T follicular helper cell (primary cell): ENCODE measurements at places on chromosomes 12 and 14.
A peak's percentile ranks its signal among the peaks of the same experiment; 100 is the strongest.

DNA sequence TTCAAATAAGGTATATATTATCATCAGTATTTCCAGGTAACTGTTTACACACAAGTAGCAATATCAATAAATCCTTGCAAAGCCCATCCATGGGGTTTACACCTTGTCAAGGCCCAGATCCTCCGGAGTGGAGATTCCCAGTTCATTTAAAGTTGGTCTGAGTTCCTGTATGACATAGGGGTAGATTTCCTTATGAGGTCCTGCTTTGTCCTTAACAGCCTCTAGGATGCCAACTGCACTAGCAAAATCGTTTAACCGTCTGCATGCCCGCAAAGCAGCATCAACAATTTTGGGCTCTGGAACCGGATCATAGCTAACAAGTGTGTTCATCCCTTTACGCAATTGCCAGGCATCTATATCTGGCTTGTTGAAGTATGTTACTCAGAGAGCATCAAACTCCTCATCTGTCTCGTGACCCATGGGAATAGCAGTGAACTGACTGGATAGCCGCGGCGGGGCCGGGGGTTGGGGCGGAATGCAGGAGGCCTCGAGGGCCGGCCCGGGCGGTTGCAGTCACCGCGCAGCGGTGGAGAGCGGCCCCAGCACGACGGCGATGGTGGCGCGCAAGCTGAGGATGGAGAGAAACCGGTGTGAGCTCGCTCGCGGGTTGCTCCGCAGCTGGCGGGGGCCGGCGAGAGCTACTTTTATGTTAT is 30.6 kb upstream of the FBXO34 start:
- no peak for DNase-seq

DNA sequence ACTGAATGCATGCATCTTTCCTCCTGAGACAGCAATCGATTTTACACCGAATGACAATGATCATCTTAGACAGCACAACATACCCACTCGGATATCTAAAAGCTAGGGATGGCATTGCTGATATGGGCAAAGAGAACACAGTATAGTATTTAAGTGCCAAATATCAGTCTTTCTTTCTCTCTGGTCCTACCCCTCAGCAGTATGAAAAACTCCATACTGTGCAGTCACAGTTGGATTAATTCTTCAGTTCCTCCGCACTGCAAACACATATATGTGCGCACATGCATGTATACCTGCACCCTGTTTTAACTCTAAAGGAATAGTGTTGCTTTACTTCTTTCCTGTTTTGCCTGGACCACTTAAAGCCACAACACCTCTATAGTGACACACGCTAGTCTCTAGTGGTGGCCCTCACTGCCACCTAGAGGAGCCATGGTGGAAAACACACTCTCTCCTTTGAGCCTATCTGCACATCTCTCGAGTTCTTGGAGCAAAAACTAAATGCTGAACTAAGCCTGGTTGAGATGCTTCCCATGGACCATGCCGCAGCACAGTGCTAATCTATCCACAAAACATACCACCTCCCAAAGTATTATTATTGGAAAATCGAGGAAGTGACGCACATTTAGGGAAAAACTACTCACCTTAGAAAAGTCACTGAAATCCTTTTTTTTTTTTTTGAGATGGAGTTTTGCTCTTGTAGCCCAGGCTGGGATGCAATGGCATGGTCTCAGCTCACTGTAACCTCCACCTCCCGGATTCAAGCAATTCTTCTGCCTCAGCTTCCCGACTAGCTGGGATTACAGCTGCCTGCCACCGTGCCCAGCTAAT is 11.9 kb downstream of the TMEM52B start:
- peak; percentile 24 for DNase-seq

DNA sequence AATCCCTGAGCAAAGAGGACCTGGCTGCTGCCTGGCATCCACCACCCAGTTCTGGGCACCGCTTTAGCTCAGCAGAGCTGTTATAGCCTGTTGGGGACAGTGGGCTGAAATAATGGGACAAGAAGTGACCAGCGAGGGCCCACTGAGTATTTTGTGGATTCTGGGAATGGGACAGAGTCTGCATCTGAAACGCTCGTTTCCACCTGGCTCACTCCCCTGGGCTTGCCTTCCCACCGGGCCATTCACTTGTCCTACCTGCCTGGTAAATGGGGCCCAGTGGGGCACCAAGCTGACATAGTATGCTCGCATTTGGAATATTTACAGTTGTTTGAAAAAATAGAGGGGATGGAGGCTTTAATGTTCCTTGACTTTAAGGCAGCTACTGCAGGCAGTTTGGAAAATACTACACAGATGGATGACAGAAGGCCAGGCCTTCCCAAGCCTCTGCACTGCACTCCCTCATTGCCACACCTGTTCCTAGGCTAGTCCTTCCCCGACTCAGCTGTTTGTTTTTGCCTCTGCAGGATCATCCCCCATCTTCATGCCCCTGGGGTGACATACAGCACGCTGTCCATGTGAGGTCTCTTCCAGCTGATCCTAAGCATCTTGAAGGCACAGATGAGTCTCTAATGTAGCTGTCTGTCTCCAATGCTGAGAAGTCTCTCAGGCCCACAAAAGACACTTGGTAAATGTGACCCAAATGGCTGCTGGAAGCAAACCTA is 61.3 kb upstream of the DICER1 start:
- DNase-seq = no peak

DNA sequence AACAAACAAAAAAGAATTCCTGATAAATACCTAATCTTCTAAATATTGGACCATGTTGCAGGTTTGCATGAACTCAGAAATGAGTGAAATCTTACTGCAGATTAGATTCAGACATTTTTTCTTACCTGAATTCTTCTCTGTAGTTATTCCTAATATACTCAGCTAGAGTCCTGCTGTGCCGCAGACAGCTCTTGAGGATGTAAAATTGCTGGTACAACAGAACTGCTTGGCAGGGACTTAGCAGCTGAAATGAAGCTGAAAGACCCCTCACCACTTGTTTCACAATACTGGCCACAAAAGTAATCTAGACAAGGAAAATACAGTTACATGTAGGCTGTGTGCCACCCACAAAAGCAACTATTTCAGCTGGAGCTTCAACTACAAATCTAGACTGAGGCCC is 48.3 kb upstream of the KICS2 start:
- no peak for DNase-seq

GRCh38 chr14:104341532-104342434 is 203.4 kb downstream of the KIF26A start:
- DNase-seq = no peak

GRCh38 chr14:69945912-69946311 is 66.7 kb downstream of the SMOC1 start:
- no peak for DNase-seq

DNA sequence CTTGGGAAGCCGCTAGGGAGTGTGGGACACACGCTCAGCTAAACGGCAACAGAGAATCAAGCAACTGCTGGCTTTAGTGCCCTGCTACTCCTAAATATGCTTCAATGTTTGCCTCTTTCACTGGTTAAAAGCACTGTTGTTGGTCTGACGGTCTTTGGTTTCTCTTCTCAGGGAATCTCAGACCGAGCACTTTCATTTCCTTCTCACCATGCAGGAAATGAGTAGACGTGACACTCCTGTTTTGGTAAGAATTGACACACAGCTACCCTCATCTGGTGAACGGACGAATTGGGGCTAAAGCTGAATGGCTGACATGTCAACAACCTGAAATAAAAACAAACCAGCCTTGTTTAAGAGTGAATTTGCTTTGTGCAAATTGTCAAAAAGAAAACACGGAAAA is 57.5 kb upstream of the PIWIL1 start:
- no peak for DNase-seq

DNA sequence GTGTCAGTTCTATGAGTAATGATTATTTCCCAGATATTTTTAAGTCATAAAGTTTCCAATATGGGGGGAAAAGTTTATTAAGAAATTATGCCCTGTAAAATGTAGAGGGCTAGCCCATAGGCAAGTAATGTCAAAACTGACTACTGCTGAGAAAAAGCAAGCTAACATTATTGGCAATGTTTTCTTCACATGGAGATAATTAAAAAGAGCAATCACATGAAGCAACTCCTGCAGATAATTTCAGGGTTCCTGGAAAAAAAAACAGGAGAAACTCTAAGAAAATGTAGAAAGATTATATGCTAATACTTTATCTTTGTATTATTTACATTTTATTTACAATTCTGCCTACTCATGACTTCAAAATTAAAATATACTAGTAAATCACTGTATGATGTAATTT is 39.8 kb downstream of the PPP1R12A start:
- no peak for DNase-seq

- no peak for DNase-seq
These were observed 141.4 kb upstream of the TMPO start for GRCh38 chr12:98374007-98374406.

DNA sequence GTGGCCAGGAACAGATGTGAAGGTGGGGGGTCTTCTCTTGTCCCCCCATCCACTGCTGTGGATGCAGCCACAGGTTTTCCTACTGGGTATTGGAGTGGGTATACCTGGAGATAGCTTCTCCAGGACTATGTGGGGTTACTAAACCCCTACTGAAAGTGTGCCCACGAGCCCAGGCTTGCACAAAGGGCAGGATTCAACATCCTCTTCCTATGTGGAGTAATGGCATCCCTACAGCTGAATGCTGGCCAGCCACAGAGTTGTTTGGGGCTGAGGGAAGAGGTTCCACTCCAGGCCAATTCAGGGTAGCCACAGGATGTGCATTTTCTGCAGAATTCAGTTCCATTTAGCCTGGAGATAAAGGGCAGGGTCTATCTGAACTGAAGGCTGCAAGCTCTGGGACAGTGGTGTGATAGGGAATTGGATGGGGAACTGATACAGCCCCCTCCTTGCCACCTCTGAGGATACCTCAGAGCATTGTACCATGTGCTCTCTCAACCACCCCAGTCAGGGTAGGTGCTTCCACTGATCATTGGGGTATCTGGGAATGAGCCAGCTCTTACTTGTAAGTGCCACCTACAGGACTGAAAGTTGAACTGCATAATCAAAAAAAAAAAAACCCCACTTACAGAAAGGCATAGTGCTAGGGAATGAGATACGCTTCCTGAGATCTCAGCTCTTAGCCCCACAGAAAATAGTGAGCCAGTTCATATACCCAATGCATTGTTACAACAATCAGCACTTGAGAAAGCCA is 187.1 kb downstream of the KITLG start:
- no peak for DNase-seq

DNA sequence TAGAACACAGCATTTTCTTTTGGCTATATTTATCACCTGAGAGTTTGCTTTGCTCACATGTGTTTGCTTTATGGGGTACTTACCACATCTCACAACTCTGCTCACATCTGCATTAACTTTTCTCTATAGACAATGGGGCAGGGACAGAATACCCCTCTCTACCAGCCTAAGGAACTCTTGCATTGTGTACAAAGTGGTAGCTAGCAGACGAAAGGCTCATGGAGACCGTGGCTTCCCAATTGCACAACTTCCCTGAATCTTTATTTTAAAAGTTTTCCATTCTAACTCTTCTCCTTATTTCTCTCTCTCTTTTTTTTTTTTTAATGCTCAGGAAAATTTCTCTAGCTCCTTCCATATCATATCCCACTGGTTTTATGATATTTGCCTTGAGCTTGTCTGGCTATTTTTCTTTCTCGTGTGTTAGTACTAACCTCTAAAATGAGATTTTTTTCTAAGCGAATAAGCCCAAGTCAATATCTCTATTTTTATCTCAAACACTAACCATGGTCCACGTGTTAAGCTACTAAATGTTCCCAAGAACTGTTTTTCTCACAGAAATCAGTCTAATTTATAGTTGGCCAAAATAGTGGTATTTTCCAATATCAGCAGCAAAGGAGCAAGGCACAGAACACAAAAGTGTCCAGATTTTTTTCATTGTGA is 155.2 kb downstream of the STXBP6 start:
- DNase-seq = no peak

DNA sequence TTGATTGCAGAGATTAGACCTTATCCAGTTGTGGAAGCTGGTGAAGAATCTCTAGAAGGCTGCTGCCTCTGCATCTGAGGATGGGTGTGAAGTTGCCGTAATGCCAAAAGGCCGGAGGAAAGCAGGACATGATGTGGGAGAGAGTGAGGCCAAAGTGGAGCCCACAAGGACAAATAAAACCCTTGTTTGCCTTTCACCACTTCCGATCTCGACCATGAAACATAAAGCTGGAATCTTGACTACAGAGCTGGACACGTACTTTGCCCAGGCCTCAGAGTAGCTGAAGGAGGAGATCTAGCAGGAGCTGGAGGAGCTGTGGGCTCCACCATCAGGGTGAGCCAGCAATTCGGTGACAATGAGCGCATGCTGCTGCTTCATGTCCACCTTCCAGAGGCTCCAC is 5.0 kb upstream of the CACNA1C start:
- DNase-seq = no peak

- DNase-seq = no peak
These were observed 50.9 kb downstream of the FBXO33 start for GRCh38 chr14:39381366-39381765.

- no peak for DNase-seq
These were observed 74.2 kb upstream of the PYGL start for GRCh38 chr14:51018521-51018920.

- DNase-seq = no peak
These were observed 676.1 kb upstream of the TMEM132C start for GRCh38 chr12:127590868-127591267.

DNA sequence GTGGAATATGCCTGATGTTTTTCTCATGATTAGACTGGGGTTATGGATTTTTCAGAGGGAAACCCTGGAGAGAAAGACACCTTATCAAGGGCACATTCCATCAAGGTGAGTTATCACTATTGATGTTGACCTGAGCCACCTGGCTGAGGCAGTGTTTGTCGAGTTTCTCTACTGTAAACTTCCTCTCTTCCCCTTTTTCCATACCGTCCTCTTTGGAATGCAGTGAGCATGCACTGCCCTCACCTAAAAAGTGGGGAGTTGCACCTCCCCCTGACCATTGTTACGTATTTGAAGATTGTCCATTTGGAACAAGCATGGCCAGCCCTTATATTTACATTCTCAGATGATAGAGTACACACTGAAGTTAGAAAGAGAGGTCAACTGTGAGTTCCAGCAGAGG is 53.9 kb upstream of the PWP1 start:
- no peak for DNase-seq

DNA sequence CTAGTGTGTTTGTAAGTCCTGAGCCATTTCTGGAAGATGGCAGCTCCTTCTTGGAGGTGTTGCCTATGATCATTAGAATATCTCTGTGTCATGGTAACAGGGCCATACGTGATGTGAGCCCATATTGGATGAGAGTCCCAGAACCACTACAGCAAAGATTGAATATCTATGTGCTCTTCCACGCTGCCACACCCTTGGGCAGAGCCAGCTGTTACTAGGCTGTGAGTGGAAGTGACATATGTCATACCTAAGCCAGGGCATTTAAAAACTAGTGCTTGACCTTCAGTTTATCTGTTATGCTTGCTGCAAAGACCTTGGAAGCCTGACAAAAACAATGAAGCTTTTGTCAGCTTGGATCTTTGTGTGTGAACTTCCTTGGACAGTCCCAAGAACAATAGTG is 495.1 kb upstream of the CCDC196 start:
- no peak for DNase-seq

DNA sequence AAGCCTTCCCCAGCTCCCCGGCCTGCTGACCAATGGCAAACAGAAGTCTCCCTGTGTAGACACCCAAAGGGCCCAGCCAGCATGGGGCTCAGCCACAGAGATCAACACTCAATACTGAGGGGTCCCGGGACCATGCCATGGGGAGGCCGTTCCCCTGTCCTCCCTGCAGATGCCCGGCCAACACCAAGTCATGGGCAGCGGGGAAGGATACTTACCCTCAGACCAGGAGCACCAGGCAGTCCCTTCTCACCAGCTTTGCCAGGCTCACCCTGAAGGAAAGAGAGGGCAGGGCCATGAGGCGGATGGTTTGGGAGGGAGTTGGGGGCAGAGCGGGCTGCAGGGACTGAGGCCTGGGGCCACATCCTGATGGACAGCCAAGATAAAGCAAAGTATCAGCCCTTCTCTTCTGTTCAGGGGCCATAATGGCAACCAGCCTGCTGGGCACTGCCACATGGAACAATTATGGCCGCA is 19.9 kb downstream of the COL2A1 start:
- no peak for DNase-seq

- no peak for DNase-seq
These were observed 79.0 kb downstream of the TMEM30B start for GRCh38 chr14:61202124-61202523.
